ENCODE measurements at places on chromosomes 4 and X.

- no peaks in the 10 kb centered on the region for H3K36me3 ChIP-seq
- H3K4me1 ChIP-seq = no peaks in the 10 kb centered on the region
- H3K4me3 ChIP-seq = no peak overlapping the region
- no peak for DNase-seq
- no peaks in the 10 kb centered on the region for H3K27me3 ChIP-seq
Observed at GRCh38 chr4:81789741-81790399, 318.2 kb upstream of the RASGEF1B start.

DNA sequence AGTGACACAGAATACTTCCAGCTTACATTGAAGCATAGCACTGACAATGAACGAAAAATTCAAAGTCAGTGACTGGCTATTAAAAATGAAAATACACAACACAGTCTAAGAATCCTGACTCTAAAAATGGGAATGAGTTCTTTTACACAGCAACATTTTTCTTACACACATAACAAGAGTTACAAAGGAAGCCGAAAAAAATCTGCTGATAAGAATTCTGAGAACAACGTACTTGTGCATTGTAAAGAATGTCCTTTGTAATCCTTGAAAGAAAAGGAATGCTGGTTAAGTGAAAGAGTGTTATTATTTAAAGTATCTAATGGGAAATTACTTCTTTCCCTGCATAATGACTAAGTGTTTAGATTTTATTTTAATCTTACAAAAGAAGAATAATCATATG lies 199.4 kb downstream of the PRDM5 start:
- no peaks in the 10 kb centered on the region for H3K4me1 ChIP-seq
- no peaks in the 10 kb centered on the region for H3K27me3 ChIP-seq
- H3K27ac ChIP-seq = no peak overlapping the region
- no peaks in the 10 kb centered on the region for H3K36me3 ChIP-seq
- no peak overlapping the region for H3K4me3 ChIP-seq
- no peak for DNase-seq

DNA sequence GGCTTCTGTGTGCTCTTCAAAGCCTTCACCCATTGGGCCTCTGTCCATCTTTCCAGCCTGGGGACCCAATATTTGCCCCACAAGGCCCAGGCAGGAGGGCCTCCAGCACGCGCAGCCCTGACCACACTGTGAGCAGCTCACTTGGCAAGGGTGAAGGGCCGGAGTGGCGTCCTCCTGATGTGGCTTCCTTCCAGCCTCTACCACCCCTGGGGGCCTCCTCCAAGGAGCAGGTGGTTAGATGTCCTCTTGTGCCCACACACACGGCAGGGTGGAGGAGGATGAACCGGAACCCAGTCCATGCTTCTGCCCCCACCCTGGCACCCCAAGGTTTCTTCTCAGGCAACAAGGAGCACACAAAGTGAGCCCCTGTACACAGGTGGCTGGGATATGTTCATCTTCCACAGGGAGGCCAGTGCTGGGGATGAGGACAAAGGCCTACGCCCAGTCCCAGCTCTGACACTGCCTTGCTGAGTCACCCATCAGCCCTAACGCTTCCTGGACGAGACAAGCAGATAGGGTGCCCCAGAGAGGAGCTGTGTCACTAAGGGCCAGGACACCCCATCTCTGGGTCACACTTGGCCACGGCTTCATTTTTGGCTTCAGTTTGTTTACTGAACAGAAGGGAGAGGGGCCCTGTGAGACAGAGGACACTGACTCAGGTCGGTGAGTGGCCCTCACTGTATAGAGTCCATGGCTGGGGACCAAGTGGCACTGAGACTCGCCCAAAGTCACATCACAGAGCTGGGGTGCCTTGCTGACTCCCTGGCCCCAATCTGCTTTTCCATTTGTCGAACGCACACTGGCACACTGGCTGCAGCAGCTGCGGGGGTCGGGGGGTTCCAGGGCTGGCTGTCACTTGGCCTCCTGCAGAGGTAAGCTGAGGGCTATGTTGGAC lies 1.9 kb downstream of the UBL4A start:
- no peaks in the 10 kb centered on the region for H3K27me3 ChIP-seq
- H3K36me3 ChIP-seq = peaks cover 15% of the 10 kb centered on the region
- no peak overlapping the region for H3K27ac ChIP-seq

GRCh38 chr4:164193676-164194075 lies 560.3 kb upstream of the SMIM31 start:
- DNase-seq = no peak
- no peak overlapping the region for H3K27ac ChIP-seq
- H3K4me3 ChIP-seq = no peak overlapping the region
- H3K27me3 ChIP-seq = no peaks in the 10 kb centered on the region
- H3K4me1 ChIP-seq = no peaks in the 10 kb centered on the region
- no peaks in the 10 kb centered on the region for H3K36me3 ChIP-seq

- H3K27me3 ChIP-seq = peaks cover 14% of the 10 kb centered on the region
- no peak overlapping the region for H3K27ac ChIP-seq
- H3K4me3 ChIP-seq = no peak overlapping the region
Observed at GRCh38 chrX:18946157-18946556, 37.8 kb downstream of the PHKA2 start.

- H3K27ac ChIP-seq = no peak within 1 kb of the TSS
- H3K4me1 ChIP-seq = no peaks in the 10 kb centered on the region
- H3K36me3 ChIP-seq = no peaks in the 10 kb centered on the region
- H3K27me3 ChIP-seq = peaks cover 24% of the 10 kb centered on the region
- no peak within 1 kb of the TSS for H3K4me3 ChIP-seq
Observed at GRCh38 chrX:15664487-15665444, at the start of gene CLTRN. Gene CLTRN (minus strand): TSS chrX:15664805. CDS start chrX:15664775, 30 bp downstream.

DNA sequence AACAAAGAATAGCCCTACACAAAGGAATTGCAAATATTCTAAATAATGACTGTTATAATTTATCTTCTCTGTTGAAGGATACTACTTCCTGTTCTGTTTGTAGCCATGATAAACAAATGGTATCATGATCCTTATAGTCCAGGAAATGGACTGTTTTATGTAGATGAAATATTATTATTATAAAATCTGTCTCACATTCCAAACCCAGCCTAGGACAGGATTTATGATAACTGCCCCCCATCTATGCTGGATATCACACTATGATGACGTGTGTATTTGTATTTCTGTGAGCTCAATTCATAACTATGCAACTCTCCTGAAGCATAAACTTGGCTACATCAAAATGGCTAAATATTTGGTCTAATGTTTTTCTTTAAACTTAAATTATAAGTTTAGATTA lies 21.3 kb downstream of the DMD start:
- H3K4me3 ChIP-seq = no peak overlapping the region
- no peaks in the 10 kb centered on the region for H3K36me3 ChIP-seq
- no peak overlapping the region for H3K27ac ChIP-seq
- peaks cover under 1% of the 10 kb centered on the region for H3K4me1 ChIP-seq
- no peaks in the 10 kb centered on the region for H3K27me3 ChIP-seq

DNA sequence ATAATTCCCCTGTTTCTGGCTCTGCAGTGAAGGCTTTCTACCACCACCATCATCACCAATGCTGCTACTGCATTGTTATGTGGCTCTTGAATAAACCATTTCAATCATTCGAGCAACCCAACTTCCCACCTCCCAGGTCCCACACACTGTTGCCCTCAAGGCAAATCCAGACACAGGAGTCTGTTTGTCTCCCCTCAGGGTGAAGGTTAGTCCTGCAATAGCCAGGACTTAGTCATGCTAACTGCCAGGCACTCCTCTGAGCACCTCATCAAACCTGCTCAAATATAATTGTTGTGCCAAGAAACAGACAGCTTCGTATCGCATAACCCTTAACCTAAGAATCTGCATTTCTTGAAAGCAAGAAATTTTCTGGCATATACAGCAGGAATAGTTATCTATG lies 213.2 kb downstream of the KDR start:
- no peak for DNase-seq
- H3K4me1 ChIP-seq = peaks cover 13% of the 10 kb centered on the region
- no peak overlapping the region for H3K27ac ChIP-seq
- H3K36me3 ChIP-seq = no peaks in the 10 kb centered on the region

DNA sequence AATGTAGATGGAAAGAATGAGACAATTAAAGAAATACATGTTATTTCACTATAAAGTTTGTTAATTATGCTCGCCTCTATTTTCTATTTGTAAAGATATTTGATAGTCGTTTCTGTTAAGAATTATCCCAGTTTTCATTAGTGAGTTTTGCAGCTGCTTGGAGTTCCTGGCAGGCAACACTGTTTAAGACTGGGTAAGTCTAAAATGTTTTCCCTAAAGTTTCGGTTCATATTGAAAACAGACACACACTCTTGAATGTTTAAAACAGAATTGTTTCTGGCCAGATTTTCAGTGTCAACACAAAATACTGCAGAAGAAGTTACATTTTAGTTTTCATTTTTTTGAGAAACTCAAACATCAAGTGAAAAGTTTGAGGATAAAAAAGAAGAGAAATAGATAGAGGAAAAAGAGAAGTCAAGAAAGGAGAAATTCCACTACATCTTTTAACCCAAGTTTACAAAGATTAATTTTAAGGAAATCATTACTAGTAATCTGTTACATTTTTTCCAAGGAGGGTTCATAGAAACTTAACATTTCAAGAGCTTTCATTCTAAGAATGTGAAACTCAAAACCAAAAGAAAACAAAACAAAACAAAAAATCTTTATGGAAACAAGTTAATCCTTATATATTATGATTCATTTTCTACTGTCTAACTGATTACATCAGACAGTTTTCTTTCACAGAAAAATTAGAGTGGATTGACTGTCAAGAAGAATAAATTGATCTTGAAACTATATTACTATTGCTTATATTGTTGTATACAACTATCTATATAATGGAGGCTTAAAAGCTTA lies 305.5 kb downstream of the FAT4 start:
- H3K27me3 ChIP-seq = no peaks in the 10 kb centered on the region
- peak overlapping the region; percentile 64 for H3K27ac ChIP-seq
- H3K4me1 ChIP-seq = no peaks in the 10 kb centered on the region

DNA sequence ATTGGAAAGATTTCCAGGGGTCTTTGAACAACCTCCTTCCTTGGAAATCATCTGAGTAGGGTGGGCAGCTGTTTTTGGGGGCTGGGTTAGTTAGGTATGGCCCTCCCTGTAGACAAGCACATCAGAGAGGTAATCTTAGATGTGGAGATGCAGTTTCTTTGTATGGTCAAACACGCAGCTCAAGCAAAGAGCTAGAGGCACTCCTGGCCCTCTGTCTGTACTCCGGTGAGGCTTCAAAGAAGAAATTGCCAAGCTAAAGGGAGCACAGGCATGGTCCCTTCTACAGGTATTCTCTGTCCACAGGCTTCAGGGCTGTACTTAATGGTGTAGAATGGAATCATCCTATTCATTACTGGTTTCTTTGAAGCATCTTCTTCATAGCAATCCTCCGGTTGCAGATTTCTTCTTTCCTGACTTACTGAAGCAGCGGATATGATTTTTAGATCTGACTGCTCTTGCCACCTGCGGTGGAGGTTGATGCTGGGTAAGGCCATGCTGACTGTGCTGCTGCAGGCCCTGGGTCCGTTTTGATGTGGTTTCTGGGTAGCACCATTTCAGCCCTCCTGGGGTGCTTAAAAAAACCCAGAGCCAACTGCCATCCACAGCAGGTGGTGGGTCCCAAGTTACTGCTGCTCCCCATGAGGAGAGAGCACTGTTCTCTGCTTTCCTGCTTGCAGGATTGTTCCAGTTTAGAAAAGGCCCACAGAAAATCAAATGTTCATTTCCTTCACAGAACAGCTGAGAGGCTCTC lies 318.9 kb upstream of the GATB start:
- no peaks in the 10 kb centered on the region for H3K36me3 ChIP-seq
- H3K4me3 ChIP-seq = no peak overlapping the region
- H3K27ac ChIP-seq = no peak overlapping the region
- no peak for DNase-seq
- H3K27me3 ChIP-seq = no peaks in the 10 kb centered on the region

- no peak overlapping the region for H3K27ac ChIP-seq
- DNase-seq = no peak
- H3K27me3 ChIP-seq = no peaks in the 10 kb centered on the region
- H3K4me1 ChIP-seq = no peaks in the 10 kb centered on the region
Observed at GRCh38 chr4:185822791-185823190, 10.8 kb upstream of the SORBS2 start.

DNA sequence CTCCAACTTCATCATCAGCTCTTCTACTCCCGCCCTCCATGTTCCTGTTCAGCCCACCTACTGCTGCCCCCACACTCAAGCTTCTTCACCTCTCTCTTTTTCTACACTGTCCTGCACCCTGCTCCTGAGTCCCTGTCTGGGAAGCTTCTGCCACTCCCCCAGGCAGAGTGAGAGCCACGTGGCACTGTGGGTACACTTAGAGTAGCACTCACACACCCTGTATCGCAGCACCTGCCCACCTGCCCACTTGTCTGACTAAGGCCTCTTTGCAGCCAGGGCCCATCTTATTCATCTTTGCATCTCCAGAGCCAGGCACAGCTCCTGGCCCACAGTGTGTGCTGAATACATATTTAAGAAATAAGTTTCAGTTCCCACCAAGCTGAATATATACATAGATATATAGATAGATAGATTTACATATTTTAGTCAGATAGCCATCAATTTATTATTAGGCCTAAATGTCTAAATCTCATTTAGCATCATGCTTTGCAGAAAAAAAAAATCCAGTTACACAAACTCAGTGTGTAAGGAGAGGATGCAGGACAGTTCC lies 24.9 kb downstream of the CCDC149 start:
- no peak overlapping the region for H3K27ac ChIP-seq
- no peak for DNase-seq
- H3K36me3 ChIP-seq = no peaks in the 10 kb centered on the region
- no peaks in the 10 kb centered on the region for H3K27me3 ChIP-seq
- no peaks in the 10 kb centered on the region for H3K4me1 ChIP-seq
- no peak overlapping the region for H3K4me3 ChIP-seq

DNA sequence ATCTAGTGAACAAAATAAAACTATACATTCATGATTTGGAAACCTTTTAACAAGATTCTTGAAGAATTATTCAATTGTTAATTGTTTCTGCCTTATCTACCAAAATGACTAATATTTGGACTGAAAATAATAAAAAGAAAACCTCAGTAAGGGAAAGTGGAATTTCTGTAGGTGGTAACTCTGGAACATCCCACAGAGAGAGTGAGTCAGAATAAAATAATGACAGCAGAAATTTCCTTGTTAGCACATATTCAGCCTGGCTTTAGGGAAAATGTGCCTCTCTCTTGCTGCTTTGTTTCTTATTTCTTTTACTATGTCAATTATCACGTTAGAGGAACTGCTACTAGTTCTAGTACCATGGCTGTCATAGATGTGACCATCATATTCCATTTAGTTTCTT lies 421.5 kb upstream of the GNPDA2 start:
- H3K36me3 ChIP-seq = no peaks in the 10 kb centered on the region
- no peaks in the 10 kb centered on the region for H3K4me1 ChIP-seq
- H3K27ac ChIP-seq = no peak overlapping the region
- DNase-seq = no peak
- H3K27me3 ChIP-seq = no peaks in the 10 kb centered on the region

DNA sequence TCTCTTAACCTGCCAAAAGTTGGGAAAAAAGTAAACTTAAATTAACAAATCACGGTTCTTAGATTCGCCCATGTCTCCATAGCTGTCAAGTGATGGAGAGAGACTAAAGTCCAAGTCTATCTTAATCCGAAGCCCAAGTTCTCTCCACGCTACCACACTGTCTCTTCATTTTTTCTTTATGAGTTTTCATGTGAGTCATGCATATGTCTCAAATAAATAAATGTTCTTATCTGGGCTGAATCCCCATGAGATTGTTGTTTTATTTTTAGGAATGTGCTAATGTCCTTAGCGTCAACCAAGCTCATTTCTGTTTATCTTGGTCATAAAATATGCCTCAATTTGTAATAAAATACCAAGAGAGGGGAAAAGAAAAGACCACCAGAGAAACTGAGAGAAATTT lies 169.3 kb downstream of the RCHY1 start:
- peak; percentile 35 for DNase-seq
- no peaks in the 10 kb centered on the region for H3K27me3 ChIP-seq
- no peak overlapping the region for H3K27ac ChIP-seq

Data from muscle of leg (tissue), 16 donors.